ENCODE measurements at places on chromosomes 6 and 20. TPM values are rescaled to one million over a fixed set of nuclear protein-coding genes. Genes with fewer than 3 reads are reported as not detected.

SH3BGRL2 gene
- total RNA-seq: 6.4 TPM

NFATC2 gene
- total RNA-seq: 0.25 TPM

GRCh38 chr6:70879496-70879895, 77.4 kb downstream of the B3GAT2 start:
- no peak for DNase-seq

- DNase-seq: no peak
Observed at GRCh38 chr6:71887006-71887743, 825 bp downstream of the RIMS1 start.

DNA sequence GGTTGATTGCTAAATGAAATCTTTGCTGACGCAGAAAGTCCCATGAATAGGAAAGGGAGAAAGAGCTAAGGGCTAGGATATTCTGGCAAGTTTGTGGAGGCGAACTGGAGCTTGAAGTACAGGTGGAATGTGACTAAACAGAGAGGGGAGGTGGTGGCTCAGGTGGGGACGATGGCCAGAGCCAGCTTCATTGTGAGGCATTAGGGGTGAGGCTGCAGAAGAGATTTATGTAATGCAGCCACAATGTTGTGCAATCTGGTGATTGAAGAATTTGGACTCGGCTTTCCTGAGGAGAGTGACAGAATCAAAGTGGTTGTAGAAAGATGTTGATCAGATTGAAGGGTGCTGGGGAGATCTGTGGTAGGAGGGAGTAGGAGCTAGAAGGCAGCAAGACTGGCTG, 42.9 kb upstream of the SPACA1 start:
- no peak for DNase-seq

- DNase-seq: no peak
Observed at GRCh38 chr6:131132360-131132759, 2.9 kb upstream of the AKAP7 start.
